ENCODE measurements at places on chromosomes 5 and 9.

GRCh38 chr5:180742727-180743126 lies 2.9 kb upstream of the OR2Y1 start:
- no peak for DNase-seq

- DNase-seq, result no peak
These were observed 88.6 kb downstream of the PLPPR1 start for GRCh38 chr9:101117161-101117560.

DNA sequence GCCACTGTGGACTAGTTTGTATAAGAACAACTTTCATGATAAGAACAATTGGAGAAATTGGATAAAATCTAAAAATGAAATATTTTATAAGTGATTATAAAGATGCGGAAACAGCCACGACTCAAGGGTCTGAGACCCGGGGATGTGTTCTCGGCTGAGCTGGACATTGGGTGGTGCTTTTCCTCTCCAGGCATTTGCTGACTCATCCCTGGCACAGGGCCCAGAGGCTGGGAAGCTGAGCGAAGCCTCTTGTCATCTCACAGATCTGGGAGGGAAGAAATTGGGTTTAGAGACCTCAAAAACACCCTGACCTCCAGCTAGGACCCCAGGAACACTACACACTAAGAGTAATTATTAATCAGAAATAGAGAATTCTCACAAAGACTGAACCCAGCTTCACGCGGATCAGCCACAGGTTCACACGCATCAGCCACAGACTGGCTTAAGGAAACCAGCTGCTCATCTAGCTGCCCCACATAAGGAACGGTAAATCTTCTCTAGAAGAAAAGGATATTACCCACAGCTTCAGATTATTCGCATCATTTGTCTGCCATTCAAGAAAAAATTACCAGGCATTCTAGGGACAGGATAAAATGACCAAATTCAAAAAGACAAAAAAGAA lies 2.8 kb upstream of the OR2V1 start:
- DNase-seq, result no peak

GRCh38 chr5:175133185-175133584 lies 310.8 kb downstream of the DRD1 start:
- peak; percentile 13 for DNase-seq

DNA sequence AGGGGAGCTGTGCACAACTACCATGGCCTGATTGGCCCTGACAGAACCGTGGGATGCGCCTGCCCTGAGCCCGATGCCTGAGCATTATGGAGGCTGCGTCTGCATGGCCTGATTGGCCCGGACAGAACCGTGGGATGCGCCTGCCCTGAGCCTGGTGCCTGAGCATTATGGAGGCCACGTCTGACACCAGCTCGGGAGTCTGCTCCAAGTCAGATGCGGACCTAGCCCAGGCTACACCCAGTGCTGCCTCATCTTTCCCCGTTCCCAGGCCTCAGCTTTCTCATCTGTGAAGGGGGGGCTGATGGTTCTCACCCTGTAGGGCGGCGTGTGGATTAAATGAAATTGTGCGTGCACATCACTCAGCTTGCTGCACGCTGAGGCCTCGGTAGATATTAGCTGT lies 7.3 kb downstream of the CEP72 start:
- no peak for DNase-seq

DNA sequence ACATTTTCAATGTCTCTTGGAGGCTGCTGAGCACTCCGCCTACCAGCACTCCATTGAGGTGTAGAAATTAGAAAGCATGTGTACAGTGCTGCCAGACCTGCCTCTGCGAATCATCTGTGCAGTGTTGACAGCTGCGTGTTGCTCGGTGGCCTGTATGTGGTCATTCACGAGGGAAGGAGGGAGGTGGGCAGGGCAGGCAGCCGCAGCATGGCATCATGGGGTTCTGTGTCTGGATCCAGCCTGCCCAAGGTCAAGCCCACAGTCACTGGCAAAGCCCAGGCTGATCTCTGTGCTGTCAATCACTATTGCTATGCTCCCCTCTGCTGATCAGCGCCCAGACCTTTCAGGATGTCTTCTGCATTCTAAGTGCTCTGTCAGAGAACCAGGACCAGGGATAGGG lies 8.0 kb upstream of the PDZD2 start:
- no peak for DNase-seq

- DNase-seq, result no peak
These were observed 23.5 kb upstream of the ELAVL2 start for GRCh38 chr9:23849379-23850035.

- DNase-seq, result peak; percentile 87
These were observed 83.4 kb downstream of the SH3PXD2B start for GRCh38 chr5:172370648-172371545.

- no peak for DNase-seq
These were observed 12.6 kb upstream of the ANKH start for GRCh38 chr5:14884062-14884612.

- DNase-seq, result no peak
These were observed 124.1 kb downstream of the NXNL2 start for GRCh38 chr9:88659126-88659525.

GRCh38 chr9:81245254-81245956 lies 443.9 kb downstream of the TLE1 start:
- no peak for DNase-seq

- DNase-seq, result no peak
These were observed 116.7 kb downstream of the ROR2 start for GRCh38 chr9:91833096-91833877.

DNA sequence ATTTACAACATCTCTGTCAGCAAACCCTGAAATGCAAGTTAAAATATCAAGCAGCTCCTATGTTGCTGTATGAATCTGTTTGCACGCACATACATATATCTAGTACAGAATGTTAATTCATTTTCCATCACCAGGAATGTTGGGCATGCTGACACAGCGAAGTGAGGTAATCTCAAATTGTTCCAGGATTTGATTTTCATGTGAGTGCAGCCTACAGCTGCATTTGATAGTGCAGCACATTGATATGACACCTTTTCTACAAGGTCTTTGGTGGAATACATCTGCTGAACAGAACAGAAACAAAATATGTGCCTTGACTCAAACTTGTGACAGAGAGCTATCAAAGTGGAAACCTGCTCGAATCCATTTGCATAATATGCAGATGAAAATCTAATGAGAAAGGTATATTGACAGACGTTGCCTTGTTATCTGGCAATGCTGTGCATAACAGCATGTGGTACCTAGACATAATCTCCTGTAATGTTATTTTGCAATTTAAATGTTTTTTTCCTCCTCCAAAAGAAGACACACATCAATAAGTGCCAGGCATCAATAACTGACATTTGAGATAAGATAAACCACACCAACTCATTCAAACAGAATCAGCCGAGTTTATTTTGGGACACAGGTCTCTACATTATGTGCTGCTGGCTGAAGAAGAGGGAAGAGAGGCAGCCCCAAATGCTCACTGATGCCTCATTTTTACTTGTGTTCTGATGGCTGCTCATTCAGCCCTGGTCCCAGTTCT lies 512.2 kb downstream of the ZNF608 start:
- no peak for DNase-seq

DNA sequence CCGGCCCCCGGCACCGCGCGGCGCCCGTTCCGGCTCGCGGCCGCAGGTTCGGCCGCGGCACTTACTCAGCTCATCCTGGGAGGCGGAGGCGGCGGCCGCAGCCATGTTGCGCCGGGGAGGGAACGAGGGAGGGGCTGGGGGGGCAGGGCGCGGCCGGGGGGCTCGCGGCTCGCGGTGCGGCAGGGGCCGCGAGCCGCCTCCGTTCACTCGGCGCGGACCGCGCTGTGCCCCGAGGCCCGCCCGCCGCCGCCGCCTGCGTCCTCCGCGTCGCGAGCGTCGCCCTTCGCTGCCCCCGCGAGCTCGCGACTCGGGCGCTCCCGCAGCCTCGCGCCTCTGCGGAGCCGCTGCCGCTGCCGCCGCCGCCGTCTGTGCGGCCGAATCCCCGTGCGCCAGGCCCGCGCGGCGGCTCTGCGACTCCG lies 735 bp downstream of the ECPAS start:
- DNase-seq, result no peak

DNA sequence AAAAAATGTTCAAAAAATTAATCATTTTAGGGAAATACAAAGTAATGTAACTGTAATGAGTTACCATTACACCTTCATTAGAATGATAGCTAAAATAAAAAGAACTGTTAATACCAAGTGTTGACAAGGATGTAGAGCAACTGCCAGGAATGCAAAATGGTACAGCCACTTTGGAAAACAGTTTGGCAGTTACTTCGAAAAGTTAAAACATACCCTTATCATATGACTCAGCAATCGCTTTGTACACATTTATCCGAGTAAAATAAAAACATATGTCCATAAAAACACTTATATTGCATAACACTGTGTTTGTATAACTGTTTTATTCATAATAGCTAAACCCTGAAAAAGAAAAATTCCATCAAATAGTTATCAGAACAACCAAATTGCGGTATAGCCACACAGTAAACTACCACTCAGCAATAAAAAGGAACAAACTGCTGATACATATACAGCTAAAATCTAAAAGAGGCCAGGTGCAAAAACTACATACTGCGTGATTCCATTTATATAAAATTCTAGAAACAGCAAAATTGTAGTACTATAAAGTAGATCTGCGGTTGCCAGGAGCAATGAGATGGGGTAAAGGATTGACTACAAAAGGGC lies 61.7 kb downstream of the RFX3 start:
- no peak for DNase-seq

All from GM23338 (cell line).